Neural crest cell (in vitro differentiated cells): ENCODE measurements at places on chromosomes 6 and 20.

DNA sequence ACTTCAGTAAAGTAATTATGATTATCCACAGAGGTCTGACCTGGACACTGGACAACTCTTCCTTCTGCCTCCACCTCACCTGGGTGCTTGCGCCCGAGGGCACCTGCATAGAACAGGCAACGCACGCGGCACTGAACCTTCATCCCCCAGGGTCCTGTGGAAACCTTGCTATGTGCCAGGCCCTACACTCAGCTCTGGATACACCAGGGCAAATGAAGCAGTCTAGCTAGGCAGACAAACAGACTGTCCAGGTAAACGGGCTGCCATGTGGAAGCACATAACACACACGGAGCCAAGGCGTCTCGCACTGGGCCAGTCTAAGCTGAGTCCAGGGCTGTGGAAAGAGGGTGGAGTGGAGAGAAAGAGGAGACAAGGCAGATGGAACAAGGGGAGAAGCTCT, 109.3 kb upstream of the AFDN start:
- no peaks in the 10 kb centered on the region for H3K4me1 ChIP-seq
- no peak overlapping the region for H3K27ac ChIP-seq
- peaks cover 66% of the 10 kb centered on the region for H3K27me3 ChIP-seq
- H3K4me3 ChIP-seq: no peak overlapping the region
- no peak for DNase-seq
- H3K36me3 ChIP-seq: no peaks in the 10 kb centered on the region

GRCh38 chr6:113967777-113968176, 3.2 kb downstream of the HDAC2 start:
- peaks cover 43% of the 10 kb centered on the region for H3K4me1 ChIP-seq
- no peak overlapping the region for H3K27ac ChIP-seq
- no peak for DNase-seq
- H3K36me3 ChIP-seq: peaks cover 18% of the 10 kb centered on the region
- peaks cover 5% of the 10 kb centered on the region for H3K27me3 ChIP-seq

- H3K36me3 ChIP-seq: no peaks in the 10 kb centered on the region
- peaks cover 2% of the 10 kb centered on the region for H3K27me3 ChIP-seq
- peaks cover 9% of the 10 kb centered on the region for H3K4me1 ChIP-seq
- H3K4me3 ChIP-seq: no peak overlapping the region
- no peak overlapping the region for H3K27ac ChIP-seq
Observed at GRCh38 chr20:60055740-60056139, 97.5 kb downstream of the CDH26 start.

DNA sequence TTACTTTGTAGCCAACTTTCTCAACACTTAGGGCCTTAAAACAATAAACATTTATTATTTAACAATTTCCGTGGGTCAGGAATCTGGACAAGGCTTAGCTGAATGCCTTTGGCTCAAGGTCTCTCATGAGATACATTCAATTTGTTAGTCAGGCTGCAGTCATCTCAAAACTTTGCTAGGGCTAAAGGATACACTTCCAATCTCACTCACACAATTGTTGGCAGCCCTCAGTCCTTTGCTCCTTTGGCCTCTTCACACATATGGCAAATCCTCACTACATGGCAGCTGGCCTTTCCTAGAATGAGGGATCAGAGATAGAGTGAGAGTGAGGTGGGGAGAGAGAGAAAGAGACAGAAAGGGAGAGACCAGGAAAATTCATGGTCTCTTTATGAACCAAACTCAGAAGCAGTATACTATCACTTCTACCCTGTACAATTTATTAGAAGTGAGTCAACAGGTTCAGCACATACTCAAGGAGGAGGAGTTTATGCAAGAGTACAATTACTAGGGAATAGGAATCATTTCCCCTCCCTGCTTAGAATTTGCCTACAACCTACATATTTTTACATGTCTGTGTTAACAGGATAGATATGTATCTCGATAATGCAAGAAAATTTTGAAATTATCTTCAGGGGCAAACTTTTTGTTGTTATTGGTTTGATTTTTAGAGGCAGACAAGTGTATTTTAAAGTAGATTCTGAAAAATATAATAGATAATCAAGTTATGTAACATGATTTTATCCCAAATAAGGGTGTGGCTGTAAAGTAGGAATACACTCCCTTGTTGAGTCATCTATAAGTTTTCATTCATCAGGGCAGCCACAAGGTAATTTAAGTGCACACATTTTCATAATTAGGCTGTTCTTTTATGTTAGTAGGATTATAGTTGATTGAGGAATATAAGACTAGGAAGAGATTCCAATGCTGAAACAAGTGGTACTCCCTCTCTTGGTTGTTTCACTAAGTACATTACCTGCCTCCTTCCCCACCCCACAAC, 85.9 kb upstream of the HMGCLL1 start:
- H3K4me3 ChIP-seq: no peak overlapping the region
- peaks cover 8% of the 10 kb centered on the region for H3K36me3 ChIP-seq
- DNase-seq: no peak
- H3K27ac ChIP-seq: no peak overlapping the region

DNA sequence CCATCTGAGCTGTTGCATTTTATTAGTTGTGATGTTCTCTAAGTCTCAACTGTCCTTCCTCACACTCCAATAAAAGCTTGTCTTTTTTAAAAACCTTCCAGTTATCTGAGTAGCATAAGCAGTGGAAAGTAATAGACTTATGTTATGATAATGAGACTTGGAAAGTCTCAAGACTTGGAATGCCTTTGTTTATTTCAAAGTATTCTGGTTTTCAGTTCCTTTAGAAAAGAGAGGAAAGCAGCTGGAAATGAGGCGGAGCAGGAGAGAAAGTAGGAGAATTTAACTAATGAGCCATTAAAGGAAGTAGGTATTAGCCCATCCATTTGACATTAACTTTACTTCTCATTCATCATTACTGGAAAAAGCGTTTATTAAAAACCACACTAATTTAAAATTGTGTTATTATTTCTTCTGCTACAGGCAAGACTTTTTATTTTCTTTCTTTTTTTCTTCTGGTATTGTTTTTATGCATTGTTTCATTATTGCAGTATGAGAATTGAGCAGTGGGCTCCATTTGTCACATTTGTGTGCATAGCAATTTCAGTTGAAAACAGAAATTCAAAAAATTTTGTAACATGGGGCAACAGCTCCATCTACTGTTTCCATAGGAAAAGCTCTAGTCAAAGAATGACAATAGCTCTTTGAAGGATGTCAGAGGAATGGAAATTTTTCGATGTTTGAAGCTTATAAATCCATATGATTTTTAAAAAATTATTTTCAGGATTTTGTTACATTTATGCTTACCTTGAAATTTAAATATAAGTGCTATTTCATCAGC, 194.8 kb downstream of the COL9A1 start:
- no peaks in the 10 kb centered on the region for H3K27me3 ChIP-seq
- no peak overlapping the region for H3K27ac ChIP-seq
- H3K4me1 ChIP-seq: peaks cover 12% of the 10 kb centered on the region
- no peaks in the 10 kb centered on the region for H3K36me3 ChIP-seq
- peak; percentile 9 for DNase-seq
- no peak overlapping the region for H3K4me3 ChIP-seq

- no peak for DNase-seq
- peak overlapping the region; percentile 90 for H3K4me3 ChIP-seq
- H3K4me1 ChIP-seq: peaks cover 35% of the 10 kb centered on the region
- no peak overlapping the region for H3K27ac ChIP-seq
- H3K36me3 ChIP-seq: no peaks in the 10 kb centered on the region
- no peaks in the 10 kb centered on the region for H3K27me3 ChIP-seq
Observed at GRCh38 chr6:26232940-26233648, 131.9 kb upstream of the BTN3A2 start.
